Activated CD8-positive, alpha-beta memory T cell treated with anti-CD3 and anti-CD28 coated beads, Interleukin-2, amount 10 ng/mL, durations not matched to agents 7 days and 5 days (primary cell): ENCODE measurements at places on chromosomes 1 and 21. TPM values are rescaled to one million over a fixed set of nuclear protein-coding genes. Genes with fewer than 3 reads are reported as not detected.

The C8B gene
- total RNA-seq, result not detected

GRCh38 chr1:40808002-40808401 is 24.4 kb downstream of the KCNQ4 start:
- H3K4me3 ChIP-seq, result no peak overlapping the region
- H3K27ac ChIP-seq, result no peak overlapping the region
- no peak for DNase-seq
- H3K4me1 ChIP-seq, result peaks cover 15% of the 10 kb centered on the region
- H3K36me3 ChIP-seq, result no peaks in the 10 kb centered on the region

- no peak within 1 kb of the TSS for H3K27ac ChIP-seq
- H3K27me3 ChIP-seq, result peaks cover 51% of the 10 kb centered on the region
- peaks cover 26% of the 10 kb centered on the region for H3K4me1 ChIP-seq
- peaks cover 4% of the 10 kb centered on the region for H3K36me3 ChIP-seq
- DNase-seq, result peak; percentile 67
- peak within 1 kb of the TSS; percentile 72 for H3K4me3 ChIP-seq
Observed at GRCh38 chr1:85048296-85049064, at the start of gene MCOLN3. TSS of gene MCOLN3 (minus strand) at chr1:85048500. CDS start at chr1:85045360, 3,140 bp downstream.

DNA sequence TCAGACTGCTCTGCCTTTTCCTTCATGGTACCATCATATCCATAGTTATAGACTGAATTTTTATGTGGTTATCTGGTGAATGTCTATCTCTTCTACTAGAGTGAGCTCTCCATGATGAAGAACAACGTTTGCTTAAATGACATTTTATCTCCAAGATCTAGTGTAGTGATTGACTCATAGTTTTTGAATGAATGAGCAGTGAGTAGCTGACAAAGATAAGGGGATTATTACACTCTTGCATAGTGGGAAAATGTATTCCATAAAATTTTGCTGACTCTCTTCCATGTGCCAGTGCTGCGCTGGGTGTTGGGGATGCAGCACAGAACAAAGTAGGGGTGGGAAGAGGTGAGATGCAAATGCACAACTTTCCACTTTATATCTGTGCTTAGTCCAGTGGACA is 147.7 kb downstream of the TGFB2 start:
- no peak overlapping the region for H3K27ac ChIP-seq
- DNase-seq, result no peak
- H3K36me3 ChIP-seq, result no peaks in the 10 kb centered on the region
- no peak overlapping the region for H3K4me3 ChIP-seq
- peaks cover 6% of the 10 kb centered on the region for H3K27me3 ChIP-seq

- peaks cover 7% of the 10 kb centered on the region for H3K4me1 ChIP-seq
- no peak overlapping the region for H3K27ac ChIP-seq
- no peak overlapping the region for H3K4me3 ChIP-seq
- H3K27me3 ChIP-seq, result peaks cover 41% of the 10 kb centered on the region
Observed at GRCh38 chr1:94929351-94930217, 2.7 kb upstream of the CNN3 start.

GRCh38 chr1:57678138-57678537 is 254.3 kb upstream of the DAB1 start:
- H3K4me1 ChIP-seq, result no peaks in the 10 kb centered on the region
- H3K27me3 ChIP-seq, result no peaks in the 10 kb centered on the region
- no peak for DNase-seq
- no peak overlapping the region for H3K4me3 ChIP-seq
- no peaks in the 10 kb centered on the region for H3K36me3 ChIP-seq

DNA sequence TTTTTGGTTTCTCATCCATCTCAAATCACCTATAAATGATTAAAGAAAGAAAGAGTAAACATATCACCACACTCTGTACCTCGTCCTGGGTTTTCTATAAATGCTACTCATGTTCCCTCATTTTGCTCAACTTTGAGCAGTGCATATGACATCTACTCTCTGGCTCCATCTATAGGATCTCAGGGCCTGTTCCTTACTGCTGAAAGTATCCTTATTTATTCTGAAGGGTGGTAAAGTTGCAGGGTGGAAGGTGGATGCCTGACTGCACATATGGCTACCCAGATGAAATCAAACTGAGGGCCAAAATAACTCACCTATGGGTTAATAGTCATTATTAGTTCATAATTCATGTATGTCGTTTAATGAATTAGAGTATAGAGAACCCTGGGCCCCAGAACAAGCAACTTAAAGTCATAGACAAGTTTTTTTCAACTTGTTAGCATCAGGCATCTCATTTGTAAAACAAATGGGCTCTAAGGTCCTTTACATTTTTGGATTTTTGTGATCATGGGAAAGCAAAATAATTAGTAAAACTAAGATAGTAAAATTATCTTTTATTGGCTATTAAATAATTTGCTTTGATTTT is 46.5 kb downstream of the NCF2 start:
- no peaks in the 10 kb centered on the region for H3K27me3 ChIP-seq
- no peak for DNase-seq
- H3K36me3 ChIP-seq, result peaks cover 66% of the 10 kb centered on the region
- no peak overlapping the region for H3K4me3 ChIP-seq
- peaks cover 15% of the 10 kb centered on the region for H3K4me1 ChIP-seq

The FAM163A gene
- total RNA-seq, result not detected

The PTPN22 gene
- total RNA-seq, result 112 TPM

GRCh38 chr1:68197891-68198290 is 34.4 kb downstream of the WLS start:
- no peak overlapping the region for H3K27ac ChIP-seq
- no peaks in the 10 kb centered on the region for H3K27me3 ChIP-seq
- H3K36me3 ChIP-seq, result no peaks in the 10 kb centered on the region
- H3K4me1 ChIP-seq, result no peaks in the 10 kb centered on the region
